ENCODE measurements at places on chromosomes 3 and 15. TPM values are rescaled to one million over a fixed set of nuclear protein-coding genes. Genes with fewer than 3 reads are reported as not detected.
A peak's percentile ranks its signal among the peaks of the same experiment; 100 is the strongest.

- peaks cover 95% of the 10 kb centered on the region for H3K4me1 ChIP-seq
- no peak overlapping the region for H3K4me3 ChIP-seq
- no peak for DNase-seq
- H3K27ac ChIP-seq: peak overlapping the region; percentile 73
- H3K36me3 ChIP-seq: no peaks in the 10 kb centered on the region
- no peaks in the 10 kb centered on the region for H3K27me3 ChIP-seq
Observed at GRCh38 chr3:114378760-114379159, 84.9 kb downstream of the TIGIT start.

DNA sequence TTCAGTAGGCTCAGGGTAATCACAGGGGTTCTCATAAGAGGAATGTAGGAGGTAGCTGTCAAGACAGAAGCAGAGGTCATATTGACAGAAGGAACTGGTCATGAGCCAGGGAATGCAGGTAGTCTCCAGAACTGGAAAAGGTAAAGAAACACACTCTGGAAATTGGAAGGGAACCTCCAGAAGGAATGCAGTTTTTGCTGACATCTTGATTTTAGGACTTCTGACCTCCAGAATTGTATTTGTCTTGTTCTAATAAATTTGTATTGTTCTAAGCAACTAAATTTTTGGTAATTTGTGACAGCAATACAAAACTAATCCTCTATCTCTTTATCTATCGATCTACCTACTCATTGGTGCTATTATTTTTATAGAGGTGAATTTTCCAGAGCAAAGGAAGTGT lies 49.2 kb downstream of the OTOL1 start:
- no peaks in the 10 kb centered on the region for H3K36me3 ChIP-seq
- no peak for DNase-seq
- no peaks in the 10 kb centered on the region for H3K4me1 ChIP-seq
- no peak overlapping the region for H3K27ac ChIP-seq

DNA sequence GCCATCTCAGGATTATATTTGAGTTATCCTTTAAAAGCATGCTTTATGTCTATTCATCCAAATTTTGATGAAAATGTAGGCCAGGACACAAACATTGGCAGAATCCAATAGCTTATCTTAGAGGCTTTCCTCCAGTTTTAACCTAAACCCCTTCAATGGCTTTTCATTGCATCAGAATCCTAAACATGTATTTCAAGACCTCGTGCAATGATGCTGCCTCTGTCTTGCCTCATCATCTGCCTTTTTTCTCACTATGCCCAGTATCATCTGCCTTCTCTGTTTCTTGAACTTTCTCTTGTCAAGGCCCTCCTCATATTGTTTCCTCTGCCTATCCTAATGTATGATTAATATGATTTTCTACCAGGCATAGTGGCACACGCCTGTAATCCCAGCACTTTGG lies 76.1 kb upstream of the MAP4 start:
- no peak for DNase-seq
- no peaks in the 10 kb centered on the region for H3K36me3 ChIP-seq
- H3K4me1 ChIP-seq: peaks cover 11% of the 10 kb centered on the region
- no peak overlapping the region for H3K27ac ChIP-seq
- no peaks in the 10 kb centered on the region for H3K27me3 ChIP-seq

GRCh38 chr3:39108200-39108710 lies 775 bp downstream of the TTC21A start:
- peaks cover 34% of the 10 kb centered on the region for H3K4me1 ChIP-seq
- peak overlapping the region; percentile 76 for H3K4me3 ChIP-seq
- no peaks in the 10 kb centered on the region for H3K36me3 ChIP-seq
- H3K27ac ChIP-seq: peak overlapping the region; percentile 89

DNA sequence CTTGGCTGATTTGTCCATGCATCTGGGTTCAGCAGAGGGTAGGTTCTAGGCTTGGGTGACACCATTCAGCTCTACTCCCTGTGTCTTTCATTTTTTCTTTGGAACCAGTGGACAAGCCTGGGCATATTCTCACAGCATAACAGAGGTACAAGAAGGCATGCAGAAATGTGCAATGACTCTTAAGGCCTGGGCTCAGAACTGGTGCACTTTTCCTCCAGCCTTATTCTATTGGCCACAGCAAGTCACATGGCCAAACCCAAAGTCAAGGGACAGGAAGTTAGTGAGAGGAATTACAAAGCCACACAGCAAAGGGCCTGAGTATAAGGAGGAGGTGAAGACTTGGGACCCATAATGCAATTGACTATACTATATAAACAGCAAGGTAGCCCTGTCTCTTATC lies 200.9 kb upstream of the CTDSPL start:
- DNase-seq: no peak
- H3K27me3 ChIP-seq: no peaks in the 10 kb centered on the region
- H3K36me3 ChIP-seq: no peaks in the 10 kb centered on the region
- no peaks in the 10 kb centered on the region for H3K4me1 ChIP-seq
- no peak overlapping the region for H3K4me3 ChIP-seq

GRCh38 chr15:89556413-89557262 lies 18.6 kb upstream of the TICRR start:
- H3K4me1 ChIP-seq: no peaks in the 10 kb centered on the region
- no peaks in the 10 kb centered on the region for H3K27me3 ChIP-seq
- no peak overlapping the region for H3K27ac ChIP-seq
- DNase-seq: peak; percentile 14

GRCh38 chr3:47780741-47781684 lies 680 bp downstream of the SMARCC1 start:
- H3K36me3 ChIP-seq: no peaks in the 10 kb centered on the region
- H3K4me1 ChIP-seq: peaks cover 32% of the 10 kb centered on the region
- H3K4me3 ChIP-seq: peak overlapping the region; percentile 94
- no peaks in the 10 kb centered on the region for H3K27me3 ChIP-seq
- DNase-seq: peak; percentile 38

DNA sequence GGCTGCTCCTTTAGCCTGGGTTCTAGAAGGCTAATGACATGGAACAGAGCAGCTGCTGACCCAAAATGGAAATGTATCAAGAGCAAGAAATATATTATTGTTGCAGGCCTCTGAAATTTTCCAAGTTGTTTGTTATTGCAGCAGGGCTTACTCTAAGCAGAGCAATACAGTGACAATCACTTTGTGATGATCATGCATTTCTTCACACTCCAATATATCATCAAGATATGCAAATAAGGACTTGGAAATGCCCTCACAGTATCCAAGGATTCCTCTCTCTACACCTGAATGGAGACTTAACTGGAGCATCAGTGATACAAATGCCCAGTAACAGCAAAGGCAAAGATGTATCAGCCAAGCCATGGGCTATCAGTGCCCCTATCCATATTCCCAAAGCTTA lies 89.6 kb downstream of the PDZRN3 start:
- H3K36me3 ChIP-seq: no peaks in the 10 kb centered on the region
- no peak overlapping the region for H3K27ac ChIP-seq
- no peak overlapping the region for H3K4me3 ChIP-seq
- DNase-seq: no peak
- no peaks in the 10 kb centered on the region for H3K27me3 ChIP-seq
- peaks cover 49% of the 10 kb centered on the region for H3K4me1 ChIP-seq

DNA sequence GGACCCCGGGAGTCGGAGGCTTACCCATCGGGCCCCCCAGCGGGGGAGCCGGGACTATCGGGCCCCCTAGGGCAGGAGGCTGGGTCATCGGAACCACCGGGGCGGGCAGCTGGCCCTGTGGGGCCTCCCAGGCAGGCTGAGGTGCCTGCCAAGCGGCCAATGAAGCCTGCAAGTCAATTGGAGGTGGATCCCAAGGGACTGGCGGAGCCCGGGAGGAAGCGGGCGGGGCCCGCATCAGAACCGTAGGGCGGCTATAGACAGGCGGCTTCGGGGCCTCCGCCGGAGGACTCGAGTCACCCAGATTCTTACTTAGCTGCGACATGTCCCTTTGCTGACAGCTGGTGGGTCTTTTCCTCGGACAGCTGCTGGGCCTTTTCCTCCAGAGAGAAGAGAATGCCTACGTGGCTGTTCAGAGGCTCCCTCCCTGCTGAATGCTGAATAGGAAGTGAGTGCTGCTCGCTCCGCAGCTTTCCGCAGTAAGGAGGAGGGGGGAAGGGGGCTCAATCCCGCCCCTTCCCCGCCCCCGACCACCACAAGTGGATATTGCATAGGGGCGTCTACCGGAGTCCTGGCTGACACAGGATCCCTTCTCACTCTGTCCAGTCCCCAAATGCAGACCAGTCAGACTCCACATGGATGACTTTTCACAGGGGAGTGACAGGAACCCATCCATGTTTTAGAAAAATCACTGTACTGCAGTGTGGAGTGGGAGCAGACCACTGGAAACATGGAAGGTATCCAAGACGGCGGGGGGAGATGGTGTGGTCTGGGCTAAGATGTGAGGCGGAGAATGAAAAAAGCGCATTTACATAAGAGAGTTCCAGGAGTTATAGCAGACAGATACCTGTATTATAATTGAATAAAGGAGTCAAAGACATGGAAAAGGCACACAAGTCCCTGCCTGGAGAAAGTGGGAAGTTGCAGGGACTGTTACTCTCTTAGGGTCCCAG lies at the start of gene MAGEL2:
MAGEL2 (minus strand) TSS at position 447 of the 950 bp plus-strand sequence; CDS start at position 322, 125 bp downstream.
- H3K27ac ChIP-seq: no peak within 1 kb of the TSS
- DNase-seq: no peak
- no peaks in the 10 kb centered on the region for H3K27me3 ChIP-seq
- no peaks in the 10 kb centered on the region for H3K36me3 ChIP-seq

- H3K36me3 ChIP-seq: no peaks in the 10 kb centered on the region
- DNase-seq: no peak
- no peak overlapping the region for H3K27ac ChIP-seq
- H3K27me3 ChIP-seq: no peaks in the 10 kb centered on the region
Observed at GRCh38 chr15:74383695-74384565, 16.5 kb upstream of the CYP11A1 start.

DNA sequence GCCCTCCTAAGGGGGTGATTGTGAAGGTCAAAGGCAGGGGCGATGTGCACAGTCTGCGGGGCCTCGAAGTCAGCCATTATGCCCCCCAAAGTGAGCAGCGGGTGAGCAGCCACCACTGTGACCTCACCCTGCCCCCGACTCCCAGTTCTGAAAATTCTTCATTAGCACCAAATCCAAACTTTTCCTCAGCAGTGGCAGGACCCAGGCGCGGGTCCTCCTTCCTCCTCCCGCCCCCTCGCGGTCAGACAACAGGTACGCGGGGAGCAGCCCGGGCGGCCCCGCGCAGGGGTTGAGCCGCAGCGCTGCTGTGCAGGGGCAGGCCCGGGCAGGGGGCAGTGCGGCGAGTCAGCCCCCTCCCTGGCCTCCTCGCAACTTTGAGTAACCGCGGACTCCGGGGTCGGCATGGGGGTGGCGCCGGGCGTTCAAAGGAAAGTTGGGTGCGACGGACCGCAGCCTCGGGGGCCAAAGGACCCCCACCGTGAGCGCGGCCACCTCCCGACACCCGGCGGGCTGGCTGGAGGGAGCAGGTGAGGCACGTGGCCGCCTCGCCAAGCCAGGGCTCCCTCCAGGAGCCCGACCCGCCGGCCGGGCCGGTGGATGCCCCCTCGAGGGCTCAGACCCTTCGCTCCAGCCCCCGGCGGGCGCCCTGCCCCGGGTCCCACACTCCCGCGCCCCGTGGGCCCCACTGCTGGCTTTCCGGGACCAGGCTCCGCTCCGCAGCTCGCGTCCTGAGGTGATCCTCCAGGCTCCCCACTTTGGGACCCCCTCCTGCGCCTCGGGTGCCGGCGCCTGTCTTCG lies 49.4 kb upstream of the CCDC174 start:
- H3K27me3 ChIP-seq: peaks cover 12% of the 10 kb centered on the region
- no peaks in the 10 kb centered on the region for H3K4me1 ChIP-seq
- H3K4me3 ChIP-seq: peak overlapping the region; percentile 22
- DNase-seq: no peak
- H3K36me3 ChIP-seq: no peaks in the 10 kb centered on the region

DNA sequence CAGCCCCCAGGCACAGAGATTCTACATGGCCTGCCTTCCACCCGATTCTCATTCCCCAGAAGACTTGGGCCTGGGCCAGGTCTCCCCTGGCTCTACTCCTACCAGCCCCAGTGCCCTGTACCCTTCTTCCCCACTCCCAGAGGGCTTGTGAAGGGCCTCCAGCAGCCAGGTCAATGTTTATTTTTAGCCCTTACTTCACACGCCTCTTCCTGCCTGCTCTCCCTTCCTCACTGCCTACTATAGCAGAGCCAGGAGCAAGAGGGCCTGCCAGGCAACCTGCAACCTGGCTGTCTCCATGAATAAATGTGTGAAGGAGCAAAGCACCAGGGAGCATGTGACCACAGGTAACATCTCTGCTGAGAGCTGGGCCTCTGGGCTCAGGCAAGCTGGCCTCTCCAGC lies 26.4 kb upstream of the APEH start:
- peak; percentile 15 for DNase-seq
- no peak overlapping the region for H3K4me3 ChIP-seq
- peak overlapping the region; percentile 34 for H3K27ac ChIP-seq
- H3K4me1 ChIP-seq: peaks cover 19% of the 10 kb centered on the region

- no peaks in the 10 kb centered on the region for H3K4me1 ChIP-seq
- H3K27me3 ChIP-seq: no peaks in the 10 kb centered on the region
- no peak overlapping the region for H3K27ac ChIP-seq
Observed at GRCh38 chr15:79299126-79299840, 11.6 kb upstream of the TMED3 start.

- no peaks in the 10 kb centered on the region for H3K36me3 ChIP-seq
- H3K4me1 ChIP-seq: no peaks in the 10 kb centered on the region
- DNase-seq: no peak
- H3K27ac ChIP-seq: peak overlapping the region; percentile 3
- H3K27me3 ChIP-seq: no peaks in the 10 kb centered on the region
Observed at GRCh38 chr15:95269242-95270183, 1038.2 kb downstream of the MCTP2 start.

GRCh38 chr15:45919806-45920205 lies 285.0 kb downstream of the SQOR start:
- no peak overlapping the region for H3K4me3 ChIP-seq
- H3K4me1 ChIP-seq: no peaks in the 10 kb centered on the region
- H3K36me3 ChIP-seq: no peaks in the 10 kb centered on the region

DNA sequence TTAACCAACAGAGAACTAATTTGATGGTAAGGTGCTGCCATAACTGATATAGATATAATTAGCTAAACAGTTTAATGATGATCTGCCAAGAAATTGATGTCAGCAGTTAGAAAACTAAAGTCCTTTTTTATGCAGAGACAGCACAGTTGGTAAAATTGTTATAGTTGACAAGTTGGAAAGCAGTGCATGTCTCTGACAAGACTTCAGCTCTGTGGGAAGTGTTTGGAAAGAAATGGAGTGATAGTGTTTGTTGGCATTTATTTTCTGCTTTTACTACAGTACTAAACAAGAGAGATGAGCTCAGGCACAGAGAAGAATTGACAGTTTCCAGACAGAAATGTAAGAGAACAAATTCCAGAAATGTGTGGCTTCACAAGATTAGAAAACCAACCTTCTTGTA lies 523.5 kb upstream of the BCHE start:
- no peaks in the 10 kb centered on the region for H3K4me1 ChIP-seq
- no peak overlapping the region for H3K4me3 ChIP-seq
- no peaks in the 10 kb centered on the region for H3K36me3 ChIP-seq

- no peak for DNase-seq
- H3K4me3 ChIP-seq: no peak overlapping the region
- no peaks in the 10 kb centered on the region for H3K36me3 ChIP-seq
- no peak overlapping the region for H3K27ac ChIP-seq
Observed at GRCh38 chr3:155130001-155130400, 49.9 kb downstream of the MME start.

- H3K27me3 ChIP-seq: no peaks in the 10 kb centered on the region
- peaks cover 14% of the 10 kb centered on the region for H3K4me1 ChIP-seq
- H3K27ac ChIP-seq: peak overlapping the region; percentile 55
- DNase-seq: no peak
- no peak overlapping the region for H3K4me3 ChIP-seq
- H3K36me3 ChIP-seq: no peaks in the 10 kb centered on the region
Observed at GRCh38 chr15:91956026-91956723, 102.7 kb downstream of the SLCO3A1 start.

The GOLGA6B gene
- total RNA-seq: not detected

The PLSCR2 gene
- total RNA-seq: not detected

The KLHL40 gene
- total RNA-seq: 475 TPM

The SOX2 gene
- not detected for total RNA-seq

The ISLR gene
- 29.4 TPM for total RNA-seq

The SAXO2 gene
- not detected for total RNA-seq

The UNC45A gene
- total RNA-seq: 6.8 TPM

The GABRR3 gene
- total RNA-seq: not detected

The SLC28A2 gene
- total RNA-seq: not detected
